ENCODE measurements at places on chromosomes 4 and X.

- DNase-seq: no peak
Observed at GRCh38 chrX:107827852-107828251, 2.2 kb downstream of the MID2 start.

DNA sequence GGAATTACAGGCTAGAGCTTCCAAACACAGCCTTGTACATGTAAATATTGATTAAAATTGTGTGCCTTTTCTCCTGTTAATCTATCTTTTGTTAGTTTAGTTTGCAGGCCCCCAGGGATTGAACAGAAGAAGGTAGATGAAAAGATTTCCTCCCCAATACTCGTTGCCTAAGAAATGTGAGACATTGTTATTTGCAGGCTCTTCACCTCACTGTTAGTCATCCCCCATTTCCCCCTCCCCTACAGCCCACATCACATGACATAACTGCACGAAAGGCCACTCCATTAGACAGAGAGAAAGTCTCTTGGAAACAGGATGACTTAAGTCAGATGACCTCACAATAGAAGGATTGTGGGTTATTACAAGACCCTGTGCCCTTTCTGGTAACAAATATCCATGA lies 13.3 kb upstream of the MID1 start:
- DNase-seq: no peak

DNA sequence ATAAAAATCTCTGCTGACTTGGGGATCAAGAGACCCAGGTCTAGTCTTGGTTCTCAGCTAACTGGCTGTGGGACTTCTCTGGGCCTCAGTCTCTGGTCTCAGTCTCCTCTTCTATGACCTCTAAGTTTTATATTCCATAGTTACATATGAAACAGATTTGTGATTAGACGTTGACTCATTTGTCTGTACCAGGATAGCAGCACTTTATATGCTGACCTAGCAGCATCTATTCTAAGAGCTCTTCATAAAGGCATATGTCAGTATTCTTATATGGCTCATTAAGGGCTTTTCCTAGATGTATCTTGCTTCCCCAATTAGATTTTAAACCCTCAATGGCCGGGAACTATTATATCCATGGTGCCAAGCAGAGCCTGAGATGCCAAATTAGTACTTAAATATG lies 12.7 kb downstream of the GRPR start:
- DNase-seq: no peak

DNA sequence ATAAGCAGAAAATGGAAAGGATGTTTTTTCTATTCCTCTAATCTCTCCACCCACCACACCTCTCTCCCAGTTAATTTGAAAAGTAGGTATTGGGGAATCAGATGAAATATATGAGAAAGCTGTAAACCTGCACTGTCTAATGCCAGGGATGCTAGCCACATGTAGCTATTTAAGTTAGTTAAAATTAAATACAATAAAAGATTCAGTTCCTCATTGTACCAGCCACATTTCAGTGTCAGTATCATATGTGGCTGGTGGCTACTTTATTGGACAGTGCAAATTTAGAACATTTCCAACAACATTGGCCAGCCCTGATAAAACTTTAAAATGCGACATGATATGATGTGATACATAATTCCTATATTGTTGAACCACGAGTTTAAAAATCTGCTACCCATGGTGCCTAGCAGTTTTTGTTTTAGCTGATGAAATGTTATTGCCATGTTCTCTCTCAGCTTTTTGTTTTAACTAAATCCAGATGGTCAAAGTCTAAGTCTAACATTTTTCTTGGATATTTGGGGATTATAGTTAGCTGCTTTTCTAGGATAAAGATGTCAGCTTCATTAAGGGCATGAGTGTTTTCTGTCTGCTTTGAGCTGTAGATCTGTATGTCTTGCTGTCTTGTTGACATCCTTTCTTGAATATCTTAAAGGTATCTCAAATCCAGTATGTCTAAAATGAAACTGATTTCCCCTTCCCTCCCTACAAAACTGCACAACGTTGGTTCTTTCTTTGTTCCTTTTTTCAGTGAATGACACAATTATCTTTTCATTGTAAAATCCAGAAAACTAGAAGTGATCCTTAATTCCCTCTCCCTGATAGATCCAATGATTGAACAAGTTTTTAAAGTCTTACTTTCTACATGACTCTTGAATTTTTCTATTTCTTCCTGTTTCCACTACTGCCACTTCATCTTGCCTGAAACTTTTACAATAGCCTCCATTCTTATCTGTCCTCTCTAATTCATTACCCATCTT lies 6.2 kb downstream of the ARFIP1 start:
- DNase-seq: no peak

DNA sequence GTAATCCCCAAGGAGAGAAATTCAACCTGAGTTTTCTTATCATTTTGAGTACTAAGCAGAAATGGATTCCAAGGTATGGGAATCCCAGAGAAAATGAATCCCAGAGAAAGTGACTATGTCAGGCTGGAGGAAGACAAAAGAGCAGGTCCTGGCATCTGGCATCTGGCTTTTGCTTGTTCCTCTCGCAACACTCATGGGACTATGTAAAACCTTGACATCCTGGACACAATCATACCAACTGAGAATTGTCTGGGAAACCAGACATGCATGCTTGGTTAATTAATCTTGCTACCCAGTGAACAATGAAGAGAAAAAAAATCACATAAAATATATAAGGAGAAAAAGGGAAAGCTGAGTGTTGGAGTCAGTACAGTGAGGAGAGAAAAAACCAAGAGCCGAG lies 12.9 kb downstream of the DCAF8L1 start:
- no peak for DNase-seq

DNA sequence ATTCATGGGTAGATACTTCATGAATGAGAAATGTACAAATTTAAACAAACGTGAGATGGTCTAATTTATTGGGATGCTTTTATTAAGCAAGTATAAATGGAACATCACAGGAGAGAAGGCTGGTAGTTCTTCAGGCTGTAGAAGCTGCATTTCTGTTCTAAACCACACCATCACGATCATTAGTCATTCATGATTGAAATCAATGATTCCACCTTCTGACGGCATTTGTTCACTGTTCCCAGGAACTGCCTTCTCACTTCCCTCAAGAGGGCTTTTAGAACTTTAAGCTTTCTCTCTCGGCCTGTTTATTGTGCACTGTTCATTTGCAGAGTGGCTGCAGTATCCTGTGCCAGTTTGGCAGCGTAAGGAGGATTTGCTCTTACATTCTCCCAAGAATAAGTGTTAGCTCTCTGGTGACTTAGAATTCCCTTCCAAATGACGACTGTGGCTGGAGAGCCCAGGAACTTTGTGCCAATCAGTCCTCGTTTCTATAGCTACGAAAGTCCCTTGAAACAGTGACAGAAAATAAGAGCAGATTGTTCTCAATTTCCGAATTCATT lies 54.7 kb downstream of the MFAP3L start:
- DNase-seq: no peak

GRCh38 chrX:26631385-26631784 lies 415.4 kb downstream of the MAGEB5 start:
- no peak for DNase-seq

- no peak for DNase-seq
Observed at GRCh38 chrX:154363706-154364439, 10.6 kb downstream of the FLNA start.

- DNase-seq: no peak
Observed at GRCh38 chr4:54654753-54655152, 3.0 kb upstream of the KIT start.

- peak; percentile 40 for DNase-seq
Observed at GRCh38 chr4:1967512-1968149, 41.1 kb downstream of the NELFA start.

DNA sequence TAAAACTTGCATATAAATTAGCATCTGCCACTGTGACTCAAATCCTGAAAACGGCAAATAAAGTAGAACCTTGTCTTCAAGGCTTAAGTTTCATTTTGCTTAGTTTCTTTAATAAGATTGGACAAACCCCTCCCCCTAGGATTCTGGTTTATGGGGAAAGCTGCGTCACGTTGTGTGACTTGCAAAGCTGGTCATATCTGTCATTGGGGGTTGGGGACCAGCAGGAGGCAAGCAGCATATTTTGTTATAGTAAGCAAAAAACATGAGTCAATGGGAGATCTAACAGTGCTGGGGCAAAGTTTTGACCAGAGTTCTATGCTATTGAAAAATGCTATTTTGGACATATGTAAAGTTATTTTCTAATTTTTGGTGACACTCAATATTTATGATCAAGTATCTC lies 407.3 kb downstream of the PCDH18 start:
- DNase-seq: peak; percentile 1

DNA sequence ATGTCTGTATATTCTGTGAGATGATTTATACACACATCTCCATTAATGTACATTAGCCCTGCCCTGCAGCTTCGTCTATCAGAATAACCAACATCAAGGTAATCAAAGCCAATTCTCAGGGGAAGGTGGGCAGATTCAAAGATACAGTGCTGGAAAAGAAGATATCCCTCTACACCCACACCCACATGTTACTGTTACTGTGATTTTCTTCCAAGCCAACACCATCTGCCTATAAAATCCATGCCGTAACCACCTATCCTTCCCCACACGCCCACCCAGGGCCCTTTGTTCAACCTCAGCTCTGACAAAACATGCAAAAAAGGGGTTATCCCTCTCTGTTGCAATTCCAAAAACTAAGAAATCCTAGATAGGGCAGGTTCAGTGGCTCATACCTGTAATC lies 20.0 kb downstream of the OPHN1 start:
- no peak for DNase-seq

GRCh38 chr4:146124023-146124680 lies 51.4 kb upstream of the LSM6 start:
- DNase-seq: no peak

GRCh38 chr4:138235419-138235952 lies 6.7 kb downstream of the SLC7A11 start:
- DNase-seq: no peak

- no peak for DNase-seq
Observed at GRCh38 chrX:70132877-70133302, 357 bp upstream of the IGBP1 start.

- DNase-seq: no peak
Observed at GRCh38 chr4:159508917-159509500, 406.1 kb downstream of the RAPGEF2 start.

DNA sequence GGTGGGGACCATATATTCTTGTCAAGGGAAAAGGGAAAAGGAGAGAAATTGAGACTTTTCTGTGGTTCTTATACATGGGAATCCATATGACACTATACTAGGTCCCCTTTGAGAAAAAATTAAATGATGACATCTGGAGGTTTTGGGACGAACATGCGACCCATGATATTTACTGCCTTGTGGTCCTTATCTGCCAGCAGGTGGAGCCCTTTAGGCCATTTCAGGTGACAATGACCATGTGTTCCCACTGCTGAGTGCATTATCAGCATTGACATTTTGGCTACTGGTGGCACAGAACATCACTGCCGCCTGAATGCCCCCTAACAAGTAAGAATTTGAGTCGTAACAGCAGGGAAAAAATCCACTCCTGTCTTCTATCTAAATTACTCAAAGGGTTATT lies 843.4 kb downstream of the FSTL5 start:
- DNase-seq: no peak

DNA sequence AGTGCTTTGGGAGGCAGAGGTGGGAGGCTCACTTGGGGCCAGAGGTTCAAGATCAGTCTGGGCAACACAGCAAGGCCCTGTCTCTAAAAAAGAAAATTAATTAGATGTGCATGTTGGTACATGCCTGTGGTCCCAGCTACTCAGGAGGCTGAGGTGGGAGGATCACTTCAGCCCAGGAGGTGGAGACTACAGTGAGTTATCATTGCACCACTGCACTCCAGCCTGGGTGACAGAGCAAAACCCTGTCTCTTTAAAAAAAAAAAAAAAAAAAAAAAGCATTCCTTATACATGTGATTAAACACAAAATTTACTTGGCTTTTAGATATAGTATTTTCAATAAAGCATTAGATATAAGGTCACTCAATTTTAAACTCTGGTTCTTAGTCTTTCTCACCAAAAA lies 34.9 kb downstream of the SMARCA1 start:
- no peak for DNase-seq

DNA sequence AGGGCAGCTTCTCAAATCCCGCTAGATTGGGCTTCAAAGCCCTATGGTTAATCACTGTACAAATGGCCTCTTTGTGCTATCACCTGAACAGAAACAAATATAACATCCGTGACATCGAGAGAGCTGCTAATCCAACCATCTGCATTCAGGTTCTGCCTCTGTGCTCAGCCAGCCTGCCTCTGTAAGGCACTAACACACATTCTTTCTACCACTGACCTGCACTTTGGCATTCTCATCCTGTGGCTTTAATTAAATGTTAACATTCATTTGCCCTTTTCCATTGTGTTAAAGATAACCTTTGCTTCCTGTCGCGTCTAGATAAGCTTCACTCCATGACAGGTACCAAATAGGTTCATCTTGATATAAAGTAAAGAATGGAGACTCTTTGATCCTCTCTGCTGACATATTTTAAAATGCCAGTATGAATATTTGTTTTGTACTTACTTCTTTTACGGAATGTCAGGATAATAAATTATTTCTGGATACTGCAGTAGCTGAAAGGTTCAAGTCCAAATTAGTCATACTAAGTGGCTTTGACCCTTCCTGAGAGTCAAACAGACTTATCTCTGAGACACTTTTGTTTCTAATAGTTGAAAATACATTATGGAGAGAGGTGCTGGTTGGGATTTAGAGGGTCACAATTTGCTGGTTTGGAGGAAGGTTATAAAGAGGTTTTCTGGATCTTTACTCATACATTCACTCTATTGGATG lies 505.7 kb downstream of the PACRGL start:
- no peak for DNase-seq

DNA sequence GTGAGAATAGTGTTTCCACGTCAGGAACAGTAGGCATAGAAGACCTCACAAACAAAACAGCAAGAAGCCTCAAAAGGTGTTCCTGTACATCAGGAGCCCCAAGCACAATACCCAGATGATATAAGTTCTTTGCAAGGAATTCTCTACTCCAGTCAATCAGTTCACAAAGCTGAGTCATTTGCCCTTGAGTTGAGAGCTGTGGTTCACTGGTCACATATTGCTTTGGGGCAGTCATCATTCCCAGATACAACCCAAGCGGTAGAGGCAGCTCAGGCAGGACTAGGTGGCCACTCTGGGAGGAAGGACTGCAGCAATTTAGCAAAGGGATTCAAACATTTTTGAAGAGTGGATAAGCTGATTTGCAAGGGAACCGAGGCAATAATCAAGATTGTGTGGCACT lies 551.5 kb upstream of the ZFP42 start:
- no peak for DNase-seq

- DNase-seq: no peak
Observed at GRCh38 chr4:156619154-156619934, 352.3 kb downstream of the PDGFC start.

- DNase-seq: no peak
Observed at GRCh38 chrX:47749185-47749967, 87.3 kb upstream of the ZNF81 start.

DNA sequence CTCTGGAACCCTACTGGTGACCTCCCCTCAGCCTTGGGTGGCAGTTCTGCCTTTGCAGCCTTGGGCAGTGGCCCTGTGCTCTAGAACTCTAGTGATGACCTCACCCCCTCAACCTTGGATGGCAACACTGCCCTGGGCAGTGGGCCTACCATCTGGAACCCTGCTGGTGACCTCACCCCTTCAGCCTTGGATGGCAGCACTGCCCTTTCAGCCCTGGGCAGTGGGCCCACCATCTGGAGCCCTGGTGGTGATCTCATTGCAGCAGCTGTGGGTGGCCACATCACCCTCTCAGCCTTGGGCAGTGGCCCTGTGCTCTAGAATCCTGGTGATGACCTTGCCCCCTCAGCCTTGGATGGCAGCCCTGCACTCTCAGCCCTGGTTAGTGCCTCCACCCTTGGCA lies 129.3 kb downstream of the RBMX2 start:
- no peak for DNase-seq
